ENCODE measurements at places on chromosomes 1 and 21.

DNA sequence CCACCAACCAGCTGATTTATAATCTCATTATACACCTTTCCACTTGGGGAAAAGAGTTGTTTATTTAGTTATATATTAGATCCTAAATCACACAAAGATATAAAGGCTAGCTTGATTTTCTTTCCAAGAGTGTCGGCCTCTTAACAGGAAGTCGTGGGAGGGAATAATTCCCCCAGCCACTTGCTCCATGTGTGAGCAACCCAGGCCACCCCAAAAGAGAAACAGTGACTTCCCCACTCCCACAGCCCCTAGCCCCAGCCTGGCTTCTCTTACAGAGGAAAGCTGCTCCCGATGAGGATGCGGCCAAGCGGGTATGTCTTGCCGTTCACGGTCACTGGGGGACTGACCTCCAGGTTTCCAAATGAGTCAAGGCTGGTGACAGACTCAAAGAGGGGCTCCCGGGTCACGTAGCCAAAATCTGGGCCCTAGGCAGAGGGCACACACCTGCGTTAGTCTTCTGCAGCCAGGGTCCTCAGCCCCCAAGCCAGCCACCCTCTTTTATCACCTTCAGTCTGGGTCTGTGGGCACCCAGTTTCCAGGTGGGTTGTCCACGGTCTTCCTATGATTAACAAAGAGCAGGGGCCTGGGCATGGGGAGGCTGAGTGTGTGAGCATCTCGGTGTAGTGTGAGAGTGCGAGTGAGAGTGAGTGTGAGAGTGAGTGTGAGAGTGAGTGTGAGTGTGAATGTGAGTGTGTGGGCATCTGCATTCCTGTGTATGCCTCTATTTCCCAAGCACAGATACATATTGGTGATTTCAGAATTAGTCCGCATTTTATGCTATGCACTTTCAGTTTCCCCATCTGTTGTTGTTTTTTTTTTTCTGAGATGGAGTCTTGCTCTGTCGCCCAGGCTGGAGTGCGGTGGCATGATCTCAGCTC lies 25.4 kb upstream of the SDHB start:
- DNase-seq, result no peak

- DNase-seq, result no peak
Observed at GRCh38 chr21:32132881-32133280, 146.0 kb downstream of the MIS18A start.

GRCh38 chr1:55828044-55828443 lies 612.9 kb upstream of the USP24 start:
- no peak for DNase-seq

DNA sequence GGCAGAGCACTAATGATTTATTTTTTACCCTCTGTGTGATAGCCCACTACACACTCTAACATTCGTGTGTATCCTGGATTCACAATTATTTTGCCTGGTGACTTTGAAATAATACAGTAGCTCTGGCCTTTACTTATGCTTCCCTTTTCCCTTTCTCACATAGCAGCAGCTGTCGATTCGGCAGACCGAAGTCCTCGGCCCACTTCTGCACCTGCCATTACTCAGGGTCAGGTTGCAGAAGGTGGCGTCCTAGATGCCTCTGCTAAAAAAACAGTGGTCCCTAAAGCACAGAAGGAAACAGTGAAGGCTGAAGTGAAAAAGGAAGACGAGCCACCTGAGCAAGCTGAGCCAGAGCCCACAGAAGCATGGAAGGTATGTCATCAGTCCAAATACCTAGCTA lies 70.8 kb downstream of the TMEM200B start:
- no peak for DNase-seq

GRCh38 chr21:42262831-42263231 lies 43.9 kb downstream of the ABCG1 start:
- no peak for DNase-seq

DNA sequence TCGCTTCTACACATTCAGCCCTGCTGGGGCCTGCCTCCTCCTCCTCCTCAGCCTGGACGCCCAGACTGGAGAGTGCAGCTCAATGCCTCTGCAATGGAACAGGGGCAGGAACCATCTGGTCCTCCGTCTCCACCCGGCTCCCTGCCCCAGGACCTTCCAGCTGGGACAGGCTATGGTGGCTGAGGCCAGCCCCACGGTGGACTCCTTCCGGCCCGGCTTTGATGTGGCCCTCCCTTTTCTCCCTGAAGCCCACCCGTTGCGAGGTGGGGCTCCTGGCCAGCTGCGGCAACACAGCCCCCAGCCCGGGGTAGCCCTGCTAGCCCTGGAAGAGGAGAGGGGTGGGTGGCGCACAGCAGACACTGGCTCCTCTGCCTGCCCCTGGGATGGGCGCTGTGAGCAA lies 1.4 kb downstream of the EXTL1 start:
- no peak for DNase-seq

GRCh38 chr1:54105736-54106269 lies 47.0 kb downstream of the CDCP2 start:
- DNase-seq, result no peak

GRCh38 chr1:150094734-150095265 lies 27.2 kb downstream of the VPS45 start:
- DNase-seq, result no peak

All from occipital lobe (tissue), 3 donors.